Tibial nerve (tissue), 4 donors: ENCODE measurements at places on chromosomes 2 and 18. TPM values are rescaled to one million over a fixed set of nuclear protein-coding genes. Genes with fewer than 3 reads are reported as not detected.
A peak's percentile ranks its signal among the peaks of the same experiment; 100 is the strongest.

GRCh38 chr18:68733707-68734106, 18.8 kb upstream of the TMX3 start:
- no peak for DNase-seq
- H3K27me3 ChIP-seq, result no peaks in the 10 kb centered on the region
- H3K4me1 ChIP-seq, result no peaks in the 10 kb centered on the region
- no peak overlapping the region for H3K27ac ChIP-seq
- H3K36me3 ChIP-seq, result no peaks in the 10 kb centered on the region
- no peak overlapping the region for H3K4me3 ChIP-seq

GRCh38 chr18:55517055-55517454, 70.9 kb downstream of the TCF4 start:
- H3K27me3 ChIP-seq, result no peaks in the 10 kb centered on the region
- no peak overlapping the region for H3K27ac ChIP-seq
- no peaks in the 10 kb centered on the region for H3K36me3 ChIP-seq

DNA sequence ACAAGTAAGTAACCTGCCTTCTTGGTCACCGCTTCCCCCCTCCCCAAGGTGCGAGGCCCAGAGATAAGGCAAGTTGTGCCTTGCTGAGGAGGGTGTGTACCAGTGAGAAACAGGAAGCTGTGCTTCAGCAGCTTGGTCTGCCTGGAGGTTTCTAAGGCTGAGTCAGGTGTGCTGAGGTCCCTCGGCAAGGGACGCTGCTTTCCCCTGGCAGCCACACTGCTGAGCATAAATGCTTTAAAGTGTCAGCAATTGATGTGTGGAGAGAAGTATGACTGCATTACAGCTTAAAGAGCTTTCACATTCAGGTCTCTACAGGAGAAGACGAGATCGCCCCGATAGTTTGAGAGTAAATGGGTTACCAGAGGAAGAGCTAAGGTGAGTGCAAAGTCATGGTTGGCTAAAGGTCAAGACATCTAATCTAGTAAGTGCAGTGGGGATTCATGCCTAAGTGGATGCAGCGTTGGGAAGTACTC, 86.9 kb downstream of the LIMS1 start:
- peak overlapping the region; percentile 52 for H3K27ac ChIP-seq
- no peaks in the 10 kb centered on the region for H3K4me1 ChIP-seq
- DNase-seq, result no peak

DNA sequence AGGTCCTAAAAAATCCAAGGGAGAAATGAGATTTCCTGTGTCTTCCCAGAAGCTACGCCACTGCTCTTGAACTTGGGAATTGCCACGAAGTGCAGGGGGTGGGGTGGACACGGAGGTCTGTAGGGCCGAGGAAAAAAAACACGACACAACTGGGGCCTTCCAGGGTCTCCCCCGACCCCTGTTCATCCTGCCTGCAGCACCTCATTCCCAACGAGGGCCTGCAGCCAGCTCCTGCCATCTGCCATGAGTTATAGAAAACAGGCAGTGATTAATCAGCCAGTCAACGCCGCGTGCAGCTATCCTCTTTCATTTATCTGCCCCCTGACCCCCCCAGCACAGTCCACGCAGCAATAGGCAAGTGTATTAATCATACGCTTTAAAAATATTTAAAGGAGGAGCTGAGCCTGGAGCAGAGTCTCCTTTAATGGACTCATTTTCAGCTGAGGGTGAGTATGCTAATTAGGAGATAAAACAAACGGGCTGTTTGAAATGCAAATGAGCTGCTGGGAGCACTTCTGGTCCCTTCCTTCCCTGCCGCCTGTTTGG, 209.9 kb downstream of the TFCP2L1 start:
- DNase-seq, result peak; percentile 19
- no peak overlapping the region for H3K27ac ChIP-seq
- peaks cover 16% of the 10 kb centered on the region for H3K4me1 ChIP-seq
- no peak overlapping the region for H3K4me3 ChIP-seq

- H3K36me3 ChIP-seq, result no peaks in the 10 kb centered on the region
- H3K4me3 ChIP-seq, result no peak overlapping the region
- no peak for DNase-seq
- no peaks in the 10 kb centered on the region for H3K27me3 ChIP-seq
- peak overlapping the region; percentile 29 for H3K27ac ChIP-seq
- peaks cover 38% of the 10 kb centered on the region for H3K4me1 ChIP-seq
These were observed 15.4 kb upstream of the IGFBP5 start for GRCh38 chr2:216710551-216711301.

DNA sequence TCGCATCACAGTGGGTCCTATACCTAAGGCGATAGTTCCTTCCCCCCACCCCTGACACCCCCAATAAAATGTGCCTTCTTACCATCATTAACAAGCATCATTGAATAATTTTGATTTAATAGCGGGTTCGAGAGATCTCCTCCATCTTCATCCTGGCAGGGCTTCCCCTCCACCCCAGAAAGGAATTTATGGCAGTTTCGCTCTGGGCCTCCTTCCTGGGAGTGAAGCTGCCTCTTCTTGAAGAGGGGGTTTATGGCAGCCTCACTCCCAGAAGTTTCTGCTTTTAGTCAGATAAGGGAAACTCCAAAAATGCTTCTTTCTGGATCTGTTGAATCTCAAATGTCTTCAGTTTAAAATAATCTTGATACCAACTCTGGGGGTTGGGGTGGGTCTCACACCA, 45.7 kb downstream of the RRM2 start:
- DNase-seq, result no peak
- H3K27ac ChIP-seq, result no peak overlapping the region
- no peaks in the 10 kb centered on the region for H3K27me3 ChIP-seq
- H3K4me3 ChIP-seq, result no peak overlapping the region
- no peaks in the 10 kb centered on the region for H3K4me1 ChIP-seq

DNA sequence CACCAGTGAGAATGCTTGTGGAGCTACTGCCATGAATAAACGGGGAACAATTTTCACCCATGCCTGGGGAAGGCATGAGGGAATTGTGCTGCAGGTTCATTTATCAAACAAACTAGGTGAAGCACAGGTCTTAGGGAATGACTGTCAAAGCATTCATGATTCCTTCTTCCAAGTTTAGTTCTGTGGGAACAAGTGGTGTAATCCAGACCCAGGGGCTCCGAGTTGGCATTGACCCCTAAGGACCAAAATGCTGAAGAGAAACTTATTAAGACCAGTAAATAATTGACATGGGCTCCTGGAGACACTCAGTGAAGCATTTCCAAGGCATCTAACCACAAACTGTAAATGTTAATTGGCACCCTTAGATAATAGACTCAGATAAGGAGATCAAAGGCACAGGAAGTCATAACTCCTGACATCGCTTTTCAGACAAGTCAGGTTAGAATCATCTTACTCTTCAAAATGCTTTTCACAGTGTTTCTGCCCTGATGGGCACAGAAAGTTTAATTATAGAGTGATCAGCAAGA, 96.9 kb downstream of the SPP2 start:
- H3K4me1 ChIP-seq, result no peaks in the 10 kb centered on the region
- H3K4me3 ChIP-seq, result no peak overlapping the region
- H3K36me3 ChIP-seq, result no peaks in the 10 kb centered on the region

GRCh38 chr2:199833525-199833924, 17.5 kb downstream of the FTCDNL1 start:
- no peak overlapping the region for H3K4me3 ChIP-seq
- H3K36me3 ChIP-seq, result no peaks in the 10 kb centered on the region
- no peak overlapping the region for H3K27ac ChIP-seq
- H3K4me1 ChIP-seq, result no peaks in the 10 kb centered on the region
- no peaks in the 10 kb centered on the region for H3K27me3 ChIP-seq

DNA sequence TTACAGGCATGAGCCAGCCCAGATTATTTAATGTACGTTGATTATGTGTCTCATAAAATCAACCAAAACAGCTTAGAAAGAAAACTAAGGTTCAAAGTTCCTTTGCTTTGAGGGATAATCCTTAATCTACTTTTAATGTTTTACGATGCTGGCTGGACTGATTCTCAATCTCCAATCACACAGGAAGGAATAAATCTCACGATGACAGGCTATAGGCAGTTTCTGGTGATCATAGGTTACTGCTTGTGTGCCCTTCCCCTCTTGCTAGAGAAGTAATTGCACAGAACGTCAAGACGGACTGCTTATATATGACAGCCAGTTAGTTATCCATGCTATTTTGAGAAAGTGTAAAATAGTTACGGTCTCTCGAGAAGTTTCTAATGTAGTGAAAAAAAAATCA, 43.1 kb downstream of the C2orf74 start:
- H3K27me3 ChIP-seq, result no peaks in the 10 kb centered on the region
- H3K4me3 ChIP-seq, result no peak overlapping the region
- H3K27ac ChIP-seq, result no peak overlapping the region
- H3K4me1 ChIP-seq, result no peaks in the 10 kb centered on the region

The GAL3ST2 gene
- 0.21 TPM for total RNA-seq

The IL1R2 gene
- 7.6 TPM for total RNA-seq

The SLC11A1 gene
- 19.0 TPM for total RNA-seq

The GATA6 gene
- 6.0 TPM for total RNA-seq

The CKAP2L gene
- total RNA-seq, result not detected

The ANKAR gene
- 38.8 TPM for total RNA-seq

The STARD6 gene
- not detected for total RNA-seq
